AG09319 (cell line): ENCODE measurements at places on chromosomes 5 and 9.

DNA sequence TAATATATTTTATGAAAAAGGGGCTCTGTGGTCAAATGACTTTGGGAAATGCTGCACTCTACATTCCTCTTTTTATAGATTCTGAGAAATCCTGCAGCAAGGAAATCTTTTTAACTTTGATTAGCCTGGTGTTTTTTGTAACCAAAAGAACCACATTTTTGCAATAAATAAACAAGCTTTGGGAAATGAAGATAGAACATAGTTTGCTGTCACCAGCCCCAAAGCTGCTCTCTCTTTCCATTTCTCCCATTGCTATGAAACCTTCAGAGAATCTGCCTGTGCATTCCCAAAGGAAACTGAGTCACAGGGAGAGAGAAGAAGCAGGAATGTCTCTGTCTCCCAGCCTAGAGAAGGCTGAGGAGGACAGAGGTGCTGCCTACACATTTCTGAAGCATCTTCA lies 59.0 kb downstream of the COL15A1 start:
- DNase-seq = no peak

GRCh38 chr5:124867137-124867704 lies 120.8 kb upstream of the ZNF608 start:
- peak; percentile 56 for DNase-seq

- no peak for DNase-seq
Observed at GRCh38 chr5:163177971-163178370, 259.4 kb upstream of the CCNG1 start.

GRCh38 chr9:105007143-105007542 lies 79.2 kb upstream of the ABCA1 start:
- peak; percentile 39 for DNase-seq

- no peak for DNase-seq
Observed at GRCh38 chr5:31967461-31967860, 206.7 kb downstream of the GOLPH3 start.
